ENCODE measurements at places on chromosomes 7 and 10.

- no peak for DNase-seq
Measured at GRCh38 chr7:151715666-151716315, 161.1 kb downstream of the PRKAG2 start.

- DNase-seq: no peak
Measured at GRCh38 chr7:102412548-102412947, 16.4 kb downstream of the PRKRIP1 start.

- no peak for DNase-seq
Measured at GRCh38 chr10:50452603-50453002, 171.2 kb downstream of the SGMS1 start.

DNA sequence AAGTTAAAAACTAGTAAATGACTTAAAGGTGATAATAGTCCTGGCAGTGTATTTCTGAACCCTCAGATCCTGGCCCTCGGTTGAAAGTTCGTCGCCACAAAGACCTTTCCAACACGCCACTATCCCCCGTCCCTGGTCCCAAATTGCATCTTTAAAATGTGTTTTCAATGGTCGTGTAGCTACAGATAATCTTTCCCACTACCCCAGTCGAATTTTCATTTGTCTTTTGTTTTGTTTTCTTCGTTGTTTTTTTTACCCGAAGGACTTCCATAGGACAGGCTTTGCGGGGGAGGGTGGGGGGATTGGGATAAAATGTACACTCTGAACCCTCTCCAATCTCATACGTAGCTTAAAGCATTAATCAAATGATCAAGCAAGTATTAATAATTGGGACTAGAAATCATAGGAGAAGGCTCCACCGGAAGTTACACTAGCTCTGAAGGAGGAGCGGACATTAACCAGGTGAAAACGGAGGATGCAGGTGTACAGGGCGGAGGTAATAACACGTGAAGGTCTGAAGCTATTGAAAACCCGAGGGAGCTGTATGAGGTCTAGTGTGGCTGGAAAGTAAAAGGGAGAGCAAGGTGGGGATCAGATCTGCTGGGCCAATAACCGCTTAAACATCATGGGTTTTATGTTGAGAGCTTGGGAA, 32.8 kb upstream of the PHF14 start:
- no peak for DNase-seq

DNA sequence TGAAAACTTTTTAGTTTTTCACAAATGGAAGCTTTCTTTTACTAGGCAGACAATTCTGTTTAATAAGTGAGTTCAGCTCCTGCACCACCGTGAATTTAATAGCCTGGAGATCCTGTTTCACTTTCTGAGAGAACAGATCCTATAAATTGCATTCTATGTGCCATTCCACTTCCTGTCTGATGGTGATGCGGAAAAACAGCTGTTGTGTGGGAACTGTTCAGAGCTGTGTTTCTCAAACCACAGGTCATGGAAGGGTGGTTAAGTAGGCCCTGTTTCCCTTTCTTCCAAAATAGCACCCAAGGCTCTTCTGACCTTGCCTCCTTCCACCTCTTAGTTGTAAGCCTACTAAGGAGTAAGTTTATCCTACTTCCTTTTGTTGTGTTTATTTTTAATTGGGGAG, 97.2 kb upstream of the DKK1 start:
- DNase-seq: peak; percentile 80

DNA sequence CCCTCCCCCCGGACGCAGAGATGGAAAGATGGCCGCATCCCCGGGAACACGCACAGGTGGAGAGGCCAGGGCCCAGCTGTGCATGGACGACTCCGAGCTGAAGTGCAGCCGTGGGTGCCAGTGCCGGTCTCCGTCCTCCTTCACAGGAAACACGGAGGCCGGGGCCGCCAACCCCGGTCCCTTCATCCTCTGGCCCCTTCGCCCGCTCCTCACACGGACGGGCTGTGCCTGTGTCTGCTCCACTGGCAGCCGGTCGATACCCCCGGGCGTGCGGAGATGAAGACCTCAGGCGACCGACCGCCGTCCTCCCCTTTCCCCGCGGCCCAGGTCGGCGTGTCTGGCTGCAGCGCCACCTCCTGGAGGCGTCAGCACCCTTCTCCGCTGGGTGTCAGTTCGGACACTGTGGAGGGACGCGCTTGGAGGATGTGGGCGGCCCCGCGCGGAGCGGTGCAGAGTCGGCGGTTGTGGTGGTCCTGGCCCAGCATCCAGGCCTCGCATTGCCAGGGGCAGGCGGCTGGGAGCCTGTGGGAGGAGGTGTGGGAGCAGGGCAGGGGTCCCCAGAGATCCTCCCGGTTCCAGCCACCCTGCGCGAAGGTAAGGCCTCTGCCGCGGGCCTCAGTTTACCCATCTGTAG, 9.9 kb downstream of the ZNF511 start:
- no peak for DNase-seq

DNA sequence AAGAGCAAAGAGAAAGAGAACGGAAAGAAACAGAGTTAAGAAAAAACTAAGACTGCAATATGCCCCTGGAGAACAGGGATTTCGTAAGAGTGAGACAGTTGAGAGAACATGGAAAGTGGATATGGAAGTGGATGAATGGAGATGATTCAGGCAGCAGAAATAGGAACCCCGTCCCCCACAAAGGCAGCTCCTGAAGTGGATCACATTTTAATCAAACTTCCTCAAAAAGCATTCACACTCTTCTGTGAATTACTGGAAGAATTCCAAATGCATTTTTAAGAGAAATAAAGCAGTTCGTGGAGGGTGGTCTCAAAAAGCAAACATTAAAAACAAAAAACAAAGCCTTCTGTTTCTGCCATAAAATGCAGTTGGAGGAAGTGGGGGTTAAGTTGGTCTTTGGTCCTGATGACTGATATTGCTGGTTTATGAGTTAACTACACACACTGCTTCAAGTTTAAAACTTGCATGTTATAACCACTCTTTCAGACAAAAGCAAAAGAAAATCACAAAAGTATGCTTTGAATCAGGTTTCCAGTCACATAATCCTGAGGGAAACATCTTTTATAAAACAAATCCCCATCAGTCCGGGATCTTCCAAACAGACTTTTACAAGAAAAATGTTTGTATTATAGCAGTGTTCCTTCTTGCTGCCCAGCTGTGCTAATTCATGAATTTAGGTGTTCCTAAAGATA, 214.3 kb downstream of the FANK1 start:
- no peak for DNase-seq

DNA sequence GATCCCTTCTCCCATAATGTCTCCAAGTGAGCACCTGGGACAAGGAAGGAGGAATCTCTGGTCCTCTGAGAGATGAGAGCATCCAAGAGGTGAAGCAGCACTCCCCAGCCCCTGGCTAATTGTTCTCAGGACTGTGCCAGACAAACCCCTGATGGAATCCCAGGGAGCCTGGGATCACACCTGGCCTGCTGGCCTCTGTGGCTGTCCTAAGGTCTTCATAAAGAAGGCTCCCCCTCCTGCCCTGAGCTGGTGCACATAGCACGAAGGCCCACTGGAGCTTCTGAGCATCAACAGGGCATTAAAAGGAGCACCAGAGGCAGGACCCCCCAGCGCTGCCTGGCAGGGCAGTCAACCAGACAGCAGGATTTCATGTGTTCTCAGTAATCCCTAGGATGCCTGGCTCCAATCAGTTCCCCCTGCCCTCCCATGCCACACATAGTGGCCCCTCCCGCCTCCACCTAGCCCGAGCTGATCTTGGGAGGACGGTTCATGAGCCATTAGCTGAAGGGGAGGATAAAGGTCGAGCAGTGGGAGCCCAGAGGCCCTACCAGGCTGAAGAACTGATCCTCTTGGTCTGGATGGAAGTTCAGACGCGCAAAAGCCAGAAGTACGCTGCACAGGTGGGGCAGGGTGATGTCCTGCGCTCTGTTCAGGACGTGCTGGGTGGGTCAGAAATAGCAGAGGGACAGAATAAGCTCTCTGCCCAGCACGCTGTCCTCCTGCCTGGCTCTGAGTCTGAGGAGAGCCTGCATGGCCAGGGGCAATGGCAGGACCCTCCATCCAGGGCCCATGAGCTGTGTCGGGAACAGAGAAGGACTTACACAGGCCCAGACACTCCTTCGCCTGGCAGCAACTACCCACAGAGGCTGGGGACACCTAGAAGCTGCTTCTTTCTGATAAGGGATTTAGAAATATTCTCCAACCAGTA, 8.4 kb downstream of the TBRG4 start:
- DNase-seq: no peak

DNA sequence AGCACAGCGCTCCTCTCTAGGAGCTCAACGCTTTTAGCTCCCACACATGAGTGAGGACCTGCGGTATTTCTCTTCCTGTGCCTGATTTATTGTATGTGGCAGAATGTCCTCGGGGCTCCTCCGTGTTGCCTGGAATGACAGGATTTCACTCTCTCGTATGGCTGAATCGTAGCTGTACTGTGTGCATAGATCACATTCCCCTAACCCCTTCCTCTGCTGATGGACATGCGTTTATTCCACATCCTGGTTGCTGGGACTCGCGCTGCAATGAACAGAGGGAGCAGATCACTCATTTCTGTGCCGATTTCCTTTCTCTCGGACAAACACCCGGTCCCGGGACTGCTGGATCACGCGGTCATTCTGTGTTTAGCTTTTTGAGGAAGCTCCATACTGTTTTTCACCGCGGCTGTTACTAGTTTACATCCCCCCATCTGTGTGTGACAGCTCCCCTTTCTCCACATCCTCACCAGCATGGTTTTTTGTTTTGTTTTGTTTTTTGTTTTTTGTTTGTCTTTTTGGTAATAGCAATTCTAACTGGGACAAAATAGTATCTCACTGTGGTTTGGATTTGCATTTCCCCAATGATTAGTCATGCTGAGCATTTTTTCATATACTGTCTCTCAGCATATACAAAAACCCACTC, 76.3 kb downstream of the FOXL3 start:
- no peak for DNase-seq
